Nucleus accumbens (tissue), 56 donors: ENCODE measurements at places on chromosomes 1 and 21.

- peak; percentile 30 for DNase-seq
Measured at GRCh38 chr1:45913183-45913683, 109.8 kb downstream of the MAST2 start.

DNA sequence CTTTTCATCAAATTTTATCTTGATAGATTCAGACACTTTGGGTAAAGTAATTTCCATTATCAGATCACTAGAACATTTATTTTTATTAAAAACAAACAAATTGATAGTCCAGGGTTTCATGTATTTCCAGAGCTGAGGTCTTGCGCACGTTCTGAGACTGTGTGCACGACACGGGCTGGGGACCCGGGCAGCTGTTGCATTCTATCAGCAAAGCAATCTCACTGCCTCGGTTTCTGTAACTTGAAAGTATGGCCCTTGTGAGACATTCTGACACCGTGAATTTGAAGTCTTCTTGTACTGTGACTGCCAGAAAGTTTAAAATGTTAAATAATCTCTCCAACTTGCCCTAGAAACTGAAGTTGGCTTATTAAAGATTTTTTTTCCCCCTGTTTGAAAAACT is 746.9 kb upstream of the ADGRL2 start:
- DNase-seq, result no peak

- DNase-seq, result no peak
Measured at GRCh38 chr1:1373815-1374588, 1.0 kb downstream of the AURKAIP1 start.

- no peak for DNase-seq
Measured at GRCh38 chr21:15026370-15026769, 38.4 kb downstream of the NRIP1 start.

DNA sequence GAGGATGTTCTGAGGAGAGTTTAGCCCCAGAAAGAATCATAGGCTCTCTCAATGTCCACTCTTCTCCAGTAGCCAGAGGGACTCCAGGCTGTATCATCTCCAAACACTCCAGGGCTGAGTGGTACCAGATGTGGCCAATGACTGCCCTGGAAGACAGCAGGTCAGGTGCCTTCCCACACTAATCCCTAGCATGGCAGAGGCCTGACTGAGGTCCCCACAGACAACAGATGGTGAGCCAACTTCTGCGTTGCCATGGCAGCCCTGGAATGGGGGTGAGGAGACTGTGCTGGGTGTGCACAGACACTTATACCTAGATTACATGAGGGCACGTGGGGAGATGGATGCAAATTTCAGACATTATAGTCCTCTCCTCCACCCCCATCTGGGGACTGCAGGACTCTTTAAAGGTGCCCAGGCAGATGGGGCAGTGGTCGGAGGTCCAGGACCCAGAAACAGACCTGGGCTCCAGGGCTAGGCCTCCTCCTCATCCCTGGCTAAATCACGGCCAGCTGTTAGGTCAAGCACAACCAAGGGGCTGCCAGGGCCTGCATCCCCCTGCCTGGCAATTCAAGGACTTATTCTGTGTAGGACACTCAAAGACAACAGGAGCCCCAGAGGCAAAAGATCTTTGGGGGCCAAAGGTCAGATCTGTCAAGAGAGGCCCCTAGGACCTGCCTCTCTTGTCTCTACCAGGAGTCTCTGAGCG is 42.9 kb downstream of the CAMK2N1 start:
- no peak for DNase-seq

DNA sequence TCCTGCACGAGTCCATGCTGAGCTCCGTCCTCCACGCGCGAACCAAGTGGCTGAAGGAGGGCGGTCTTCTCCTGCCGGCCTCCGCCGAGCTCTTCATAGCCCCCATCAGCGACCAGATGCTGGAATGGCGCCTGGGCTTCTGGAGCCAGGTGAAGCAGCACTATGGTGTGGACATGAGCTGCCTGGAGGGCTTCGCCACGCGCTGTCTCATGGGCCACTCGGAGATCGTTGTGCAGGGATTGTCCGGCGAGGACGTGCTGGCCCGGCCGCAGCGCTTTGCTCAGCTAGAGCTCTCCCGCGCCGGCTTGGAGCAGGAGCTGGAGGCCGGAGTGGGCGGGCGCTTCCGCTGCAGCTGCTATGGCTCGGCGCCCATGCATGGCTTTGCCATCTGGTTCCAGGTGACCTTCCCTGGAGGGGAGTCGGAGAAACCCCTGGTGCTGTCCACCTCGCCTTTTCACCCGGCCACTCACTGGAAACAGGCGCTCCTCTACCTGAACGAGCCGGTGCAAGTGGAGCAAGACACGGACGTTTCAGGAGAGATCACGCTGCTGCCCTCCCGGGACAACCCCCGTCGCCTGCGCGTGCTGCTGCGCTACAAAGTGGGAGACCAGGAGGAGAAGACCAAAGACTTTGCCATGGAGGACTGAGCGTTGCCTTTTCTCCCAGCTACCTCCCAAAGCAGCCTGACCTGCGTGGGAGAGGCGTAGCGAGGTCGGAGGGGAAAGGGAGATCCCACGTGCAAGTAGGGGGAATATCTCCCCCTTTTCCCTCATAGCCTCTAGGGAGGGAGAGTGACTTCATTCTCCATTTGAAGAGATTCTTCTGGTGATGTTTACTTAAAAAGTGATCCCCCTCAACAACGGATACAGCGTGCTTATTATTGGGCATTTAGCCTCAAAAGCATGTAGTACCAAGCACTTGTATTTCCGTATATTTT is 991 bp downstream of the PRMT6 start:
- DNase-seq, result peak; percentile 25

GRCh38 chr1:5658340-5659316 is 333.6 kb downstream of the NPHP4 start:
- DNase-seq, result no peak

DNA sequence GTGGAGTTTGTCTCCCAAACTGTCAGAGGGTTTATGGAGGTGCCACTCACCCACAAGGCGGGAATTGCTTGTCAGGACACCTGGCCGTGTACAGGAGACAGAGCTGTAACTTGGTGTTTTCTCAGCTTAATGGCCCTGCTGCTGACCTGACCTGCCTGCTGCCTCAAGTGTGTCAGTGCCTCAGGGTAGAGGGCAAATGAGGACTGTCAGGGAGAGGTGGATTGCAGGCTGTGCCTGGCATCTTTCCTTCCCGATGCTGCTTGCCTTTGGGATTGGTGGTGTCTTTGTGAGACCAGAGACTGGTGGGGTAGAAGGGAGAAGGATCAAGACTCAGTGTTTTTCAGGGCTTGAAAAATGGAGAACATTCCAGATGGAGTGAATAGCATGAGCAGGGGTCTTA is 31.4 kb downstream of the TMEM53 start:
- DNase-seq, result no peak

GRCh38 chr21:43890042-43890441 is 25.0 kb downstream of the AGPAT3 start:
- DNase-seq, result no peak

DNA sequence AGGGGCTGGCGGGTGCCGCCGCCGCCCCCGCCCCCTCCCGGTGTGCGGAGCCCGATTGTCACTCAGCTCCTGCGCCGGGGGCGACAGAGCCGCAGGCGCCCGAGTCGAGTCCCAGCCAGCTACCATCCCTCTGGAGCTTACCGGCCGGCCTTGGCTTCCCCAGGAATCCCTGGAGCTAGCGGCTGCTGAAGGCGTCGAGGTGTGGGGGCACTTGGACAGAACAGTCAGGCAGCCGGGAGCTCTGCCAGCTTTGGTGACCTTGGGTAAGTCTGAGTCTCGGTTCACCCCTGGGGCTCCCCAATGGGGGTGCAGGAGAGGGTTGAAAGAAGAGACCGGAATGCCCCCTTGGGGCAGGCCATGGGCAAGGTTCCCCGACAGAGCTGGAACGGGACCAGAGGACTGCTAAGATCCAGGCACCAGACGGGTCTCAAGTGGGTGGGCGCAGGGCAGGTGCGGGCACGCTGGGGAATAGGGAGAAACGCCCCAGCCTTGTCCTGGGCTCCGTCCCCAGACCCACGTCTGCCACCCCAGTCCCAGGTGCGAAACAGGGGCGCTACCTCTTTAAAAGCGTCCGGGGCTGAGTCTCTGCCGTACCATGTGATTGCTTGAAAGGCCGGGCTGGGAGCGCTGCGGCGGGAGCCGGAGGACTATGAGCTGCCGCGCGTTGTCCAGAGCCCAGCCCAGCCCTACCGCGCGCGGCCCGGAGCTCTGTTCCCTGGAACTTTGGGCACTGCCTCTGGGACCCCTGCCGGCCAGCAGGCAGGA is at the start of gene ADORA1:
Gene ADORA1, plus strand, starts transcription at position 61 of the 765 bp plus-strand sequence. CDS start 1,116 bp downstream, outside the sequence.
- peak; percentile 62 for DNase-seq

DNA sequence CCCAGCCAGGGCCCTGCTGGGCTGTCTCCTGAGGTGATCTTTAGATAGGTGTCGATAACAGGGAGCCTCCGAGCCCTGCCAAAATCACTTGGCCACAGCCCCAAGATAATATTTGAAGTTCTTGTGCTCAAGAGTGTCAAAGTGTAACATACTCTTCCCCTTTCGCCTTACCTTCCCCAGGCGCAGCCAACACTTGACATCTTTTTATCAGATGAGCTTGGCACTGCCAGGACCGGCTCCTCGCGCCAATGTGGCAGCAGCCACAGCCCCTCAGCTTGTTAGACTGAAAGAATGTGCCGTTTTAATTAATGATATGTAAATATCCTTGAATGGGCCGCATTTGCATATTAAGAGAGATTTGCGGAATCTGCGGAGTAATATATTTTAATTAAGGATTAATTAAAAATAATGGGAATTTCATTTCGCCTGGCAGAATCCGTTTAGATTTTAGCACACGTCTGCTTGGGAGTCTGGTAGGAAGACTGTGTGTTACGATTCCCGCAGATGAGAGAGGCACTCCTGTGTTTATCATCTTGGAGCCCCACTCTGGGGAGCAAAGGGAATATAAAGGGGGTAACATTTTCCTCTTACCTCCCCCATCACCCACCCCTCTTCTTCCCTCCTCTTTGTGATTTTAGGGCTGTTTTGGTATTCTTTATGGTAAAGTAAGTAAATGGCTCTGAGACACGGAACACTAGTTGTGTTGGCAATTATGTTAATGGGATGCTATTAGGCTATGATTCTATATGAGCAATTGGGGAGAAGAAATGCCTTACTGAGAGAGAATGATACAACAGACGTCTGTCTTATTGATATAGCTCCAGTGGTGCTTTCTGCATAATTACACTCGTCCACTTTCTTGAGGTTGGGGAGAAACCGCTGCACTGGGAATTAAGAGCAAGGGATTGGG is 109.8 kb downstream of the PBX1 start:
- no peak for DNase-seq

DNA sequence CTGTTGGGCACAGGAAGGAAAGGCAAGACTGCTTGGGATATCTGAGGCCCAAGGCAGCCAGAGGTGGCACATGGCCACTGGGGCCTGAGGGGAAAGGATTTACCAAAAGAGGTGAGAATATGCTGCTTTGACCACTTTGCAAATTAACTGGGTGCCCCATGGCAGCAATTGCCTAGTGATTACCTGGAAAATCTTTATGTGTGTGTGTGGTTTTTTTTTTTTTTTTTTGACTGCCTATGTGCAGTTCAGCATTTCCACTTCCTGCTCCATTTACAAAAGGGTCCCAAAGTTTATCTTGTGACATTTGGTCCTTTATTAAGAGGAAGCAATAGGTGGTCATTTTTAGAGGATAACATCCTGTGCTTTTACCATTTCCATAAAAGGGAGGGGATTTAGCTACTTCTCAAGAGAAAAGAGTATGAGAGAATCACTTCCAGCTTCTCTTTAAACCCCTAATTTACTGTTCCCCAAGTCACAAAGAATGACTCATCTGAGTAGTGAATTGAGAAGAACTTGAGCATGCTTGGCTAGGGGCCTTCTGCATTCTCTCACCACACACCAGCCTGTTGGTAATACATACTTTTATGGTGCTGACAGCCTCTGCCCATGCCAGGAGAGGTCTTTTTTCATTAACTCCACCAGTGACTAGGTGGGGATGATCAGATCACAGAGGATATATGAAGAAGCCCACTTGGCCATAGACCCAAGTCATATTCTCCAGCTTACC is 52.1 kb downstream of the SYDE2 start:
- no peak for DNase-seq

DNA sequence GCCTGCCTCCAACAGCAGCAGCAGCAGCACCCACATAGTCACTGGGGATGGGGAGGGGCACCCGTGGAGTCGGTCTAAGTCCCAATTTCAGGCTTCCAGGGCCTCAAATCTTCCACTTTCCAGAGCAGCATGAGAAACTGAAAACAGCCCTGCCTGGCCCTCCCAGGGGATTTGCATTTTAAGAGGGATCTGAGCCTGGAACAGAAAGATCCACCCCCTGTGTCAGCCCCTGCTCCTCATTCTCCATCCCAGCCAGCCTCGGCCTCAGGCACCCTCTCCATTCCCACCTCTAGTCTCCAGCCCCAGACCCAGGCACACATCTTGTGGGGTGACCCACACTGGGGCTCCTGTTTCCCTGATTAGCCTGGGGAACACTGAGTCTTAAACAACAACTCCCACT is 51.8 kb downstream of the FBXO2 start:
- DNase-seq, result no peak

DNA sequence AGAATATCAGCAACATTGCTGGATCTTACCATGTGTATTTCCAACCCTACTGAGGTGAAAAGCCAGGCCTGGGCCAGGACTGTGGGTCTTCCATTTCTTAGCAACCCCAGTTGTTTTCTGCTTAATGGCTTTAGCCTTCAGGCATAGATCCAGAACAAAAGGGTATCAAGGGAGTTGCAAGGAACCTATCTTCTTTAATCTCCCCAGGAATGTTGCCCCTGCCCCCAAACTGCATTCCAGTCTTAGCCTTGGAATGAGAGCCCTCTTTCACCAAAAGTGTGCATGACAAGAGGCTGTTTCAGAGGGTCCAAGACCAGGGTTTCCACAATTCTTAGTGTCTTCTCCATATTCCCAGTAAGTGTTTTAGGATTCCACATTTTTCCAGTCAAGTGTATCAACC is 87.9 kb upstream of the SOX13 start:
- no peak for DNase-seq

- DNase-seq, result no peak
Measured at GRCh38 chr1:210441028-210441427, 112.3 kb downstream of the HHAT start.

DNA sequence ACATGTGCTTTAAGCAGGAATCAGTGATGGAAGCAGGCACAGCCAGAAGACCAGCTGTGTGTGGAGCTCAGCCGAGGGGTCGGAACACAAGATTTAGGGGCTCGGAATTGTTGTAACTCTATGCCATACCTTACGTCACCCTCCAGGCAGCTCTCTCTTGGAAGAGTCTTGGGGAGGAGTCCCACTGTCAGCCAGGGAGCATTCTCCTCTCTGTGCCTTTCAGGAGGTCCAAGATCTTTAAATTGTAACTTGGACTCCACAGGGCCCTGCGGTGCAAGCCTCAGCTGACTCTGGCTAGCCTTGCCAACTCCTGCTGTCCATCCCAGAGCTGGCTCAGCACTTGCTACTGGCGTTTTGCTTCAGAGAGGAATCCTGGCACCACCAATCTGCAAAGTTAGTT is 26.4 kb upstream of the ROR1 start:
- DNase-seq, result no peak

DNA sequence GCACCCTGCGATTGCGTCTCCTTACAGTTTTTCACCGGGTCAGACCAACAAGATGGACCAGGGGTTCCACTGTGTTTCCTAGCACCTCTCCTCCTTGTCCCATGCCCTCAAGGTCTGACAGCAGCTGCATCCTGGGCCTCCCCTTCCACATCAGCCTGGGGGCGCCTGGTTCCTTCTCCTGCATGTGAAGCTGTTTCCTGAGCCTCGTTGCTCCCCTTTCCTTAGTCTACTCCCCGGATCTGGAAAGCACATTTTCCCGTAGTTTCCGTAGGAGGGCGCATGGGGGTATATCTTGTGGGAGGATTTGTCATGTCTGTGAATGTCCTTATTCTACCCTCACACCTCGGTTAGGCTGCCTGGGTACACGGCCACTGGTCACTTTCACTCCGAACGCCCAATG is 6.1 kb downstream of the PRDM15 start:
- DNase-seq, result no peak
